ENCODE measurements at places on chromosomes 6 and 20.

- no peak for DNase-seq
Measured at GRCh38 chr6:150932996-150933395, 67.5 kb downstream of the MTHFD1L start.

GRCh38 chr6:39076623-39077535 lies 28.3 kb downstream of the GLP1R start:
- DNase-seq = no peak

DNA sequence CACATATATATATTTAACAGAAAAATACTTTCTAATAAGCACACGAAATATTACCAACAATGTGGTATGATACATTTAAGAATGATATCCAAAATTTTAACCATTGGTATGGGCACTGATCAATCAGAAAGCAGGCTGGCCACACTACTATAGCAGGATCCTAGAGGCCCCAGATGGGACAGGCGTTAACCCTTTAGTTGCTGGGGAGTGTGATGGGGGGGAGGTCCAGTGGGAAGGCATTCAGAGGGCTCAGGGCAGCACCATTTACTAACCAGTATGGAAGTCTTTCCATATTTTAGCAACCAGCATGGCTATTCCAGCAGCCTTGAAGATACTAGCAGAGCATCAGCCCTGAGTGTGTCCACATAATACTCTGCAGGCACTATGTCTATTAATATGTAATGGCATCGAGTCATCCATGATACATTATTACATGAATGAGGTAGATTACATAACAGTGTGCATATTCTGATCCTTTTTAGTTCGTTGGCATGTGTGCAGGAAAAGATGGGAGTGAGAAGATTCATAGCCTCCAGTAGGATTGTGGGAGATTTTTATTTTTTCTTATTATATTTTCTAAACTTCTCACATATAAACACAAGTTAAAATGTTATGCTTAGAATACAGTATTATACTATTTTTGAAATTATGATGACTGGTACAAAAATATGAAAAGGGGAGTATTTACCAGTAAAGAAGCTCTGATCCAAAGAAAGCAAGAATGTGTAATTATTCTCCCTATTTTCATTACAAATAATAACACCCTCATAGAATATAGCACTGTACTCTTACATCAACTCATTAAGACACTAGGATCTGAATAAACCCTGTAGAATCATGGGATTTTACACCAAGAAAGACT lies 78.9 kb downstream of the FAM217A start:
- DNase-seq = no peak

- no peak for DNase-seq
Measured at GRCh38 chr6:135329851-135330803, 149.0 kb downstream of the MYB start.

GRCh38 chr20:58086763-58087561 lies 141.5 kb downstream of the ANKRD60 start:
- DNase-seq = no peak

DNA sequence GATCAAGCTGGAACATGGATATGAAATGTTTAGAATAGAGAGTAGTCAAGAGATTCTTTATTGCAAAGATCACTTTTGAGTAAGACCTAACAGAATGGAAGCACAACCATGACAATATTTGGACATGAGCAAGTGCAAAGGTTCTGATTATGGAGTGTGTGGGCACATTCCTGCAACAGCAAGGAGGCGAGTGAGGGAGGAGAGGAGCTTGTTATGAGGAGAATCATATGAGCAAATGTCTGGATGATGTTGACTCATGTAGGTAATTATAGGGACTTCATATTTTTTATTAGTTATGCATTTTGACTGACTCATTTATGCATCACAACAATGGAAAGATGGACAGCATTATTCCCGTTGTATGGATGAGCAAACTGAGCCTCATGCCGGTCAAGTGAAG lies 100.8 kb upstream of the SLC35B3 start:
- DNase-seq = no peak

- no peak for DNase-seq
Measured at GRCh38 chr20:50654904-50655303, 36.4 kb downstream of the RIPOR3 start.

DNA sequence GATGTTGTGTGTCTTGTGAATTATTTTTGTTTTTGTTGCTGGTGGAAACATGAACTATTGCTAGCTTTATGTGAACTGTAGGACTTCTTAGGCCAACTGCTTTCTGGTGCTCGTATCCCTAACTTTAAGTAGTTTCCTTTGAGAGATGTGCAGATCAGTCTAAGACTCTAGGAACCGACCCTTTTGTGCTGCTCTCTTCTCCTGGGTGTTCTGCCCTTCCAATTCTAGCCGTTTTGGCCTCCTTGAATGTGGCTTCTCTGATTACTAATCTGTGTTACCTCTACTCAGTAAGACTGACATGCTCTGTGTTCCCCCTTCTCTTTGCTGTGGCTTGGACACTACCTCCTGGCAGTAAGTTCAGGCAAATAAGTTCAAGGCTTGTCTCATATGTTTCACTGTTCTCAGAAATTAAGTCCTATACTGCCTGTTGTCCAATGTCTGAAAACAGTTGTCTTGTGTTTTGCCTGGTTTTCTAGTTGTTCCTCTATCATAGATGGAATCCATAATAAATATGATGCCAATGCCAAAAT lies 58.0 kb downstream of the FOXO3 start:
- DNase-seq = no peak

GRCh38 chr20:6703047-6703446 lies 64.4 kb upstream of the BMP2 start:
- no peak for DNase-seq

- DNase-seq = no peak
Measured at GRCh38 chr20:9517297-9518162, 3.1 kb downstream of the LAMP5 start.

DNA sequence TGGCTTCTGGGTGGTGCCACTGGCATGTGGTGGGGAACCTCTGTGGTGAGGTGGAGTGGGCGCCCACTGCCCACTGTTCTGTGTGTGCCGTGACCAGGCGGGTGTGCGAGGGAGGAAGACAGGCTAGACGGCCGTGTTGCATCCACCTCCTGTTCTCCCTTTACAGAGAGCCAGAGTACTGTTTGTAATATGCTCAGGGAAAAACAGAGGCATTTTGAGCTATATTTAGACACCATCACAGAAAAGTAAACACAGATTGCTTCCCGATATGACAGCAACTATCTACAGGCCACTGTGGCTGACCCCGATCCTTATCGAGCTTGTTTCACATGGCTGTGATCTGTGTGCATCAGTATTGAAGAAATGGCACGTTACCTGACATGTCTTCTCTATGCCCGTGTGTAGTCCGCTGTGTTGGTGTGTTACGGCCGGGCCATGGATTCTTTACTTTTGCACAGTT lies 45.6 kb downstream of the ARID1B start:
- no peak for DNase-seq

Measured in activated CD8-positive, alpha-beta memory T cell treated with anti-CD3 and anti-CD28 coated beads for 4 hours (primary cell).